ENCODE measurements at places on chromosomes 5 and 9.

DNA sequence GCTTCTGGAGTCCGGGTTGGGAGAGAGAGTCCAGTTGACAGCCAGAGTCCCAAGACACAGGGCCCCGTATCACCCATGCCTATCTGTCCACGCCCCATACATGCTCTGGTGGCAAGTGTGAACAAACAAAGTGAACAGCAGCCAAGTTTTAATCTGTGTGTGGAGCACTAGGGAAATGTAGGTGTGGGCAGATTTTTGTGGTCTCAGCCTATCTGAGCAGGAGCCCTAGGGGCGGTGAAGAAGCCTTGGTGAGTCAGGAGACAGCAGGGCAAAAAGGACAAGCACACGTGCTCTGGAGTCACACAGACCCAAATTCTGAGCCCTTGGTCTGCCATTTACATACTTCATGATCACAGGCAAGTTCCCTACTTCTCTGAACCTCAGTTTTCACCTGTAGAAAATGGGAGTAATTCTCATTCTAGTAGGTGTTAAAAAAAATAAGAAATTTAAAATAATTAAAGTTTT is 23.2 kb downstream of the EGR1 start:
- DNase-seq: no peak

DNA sequence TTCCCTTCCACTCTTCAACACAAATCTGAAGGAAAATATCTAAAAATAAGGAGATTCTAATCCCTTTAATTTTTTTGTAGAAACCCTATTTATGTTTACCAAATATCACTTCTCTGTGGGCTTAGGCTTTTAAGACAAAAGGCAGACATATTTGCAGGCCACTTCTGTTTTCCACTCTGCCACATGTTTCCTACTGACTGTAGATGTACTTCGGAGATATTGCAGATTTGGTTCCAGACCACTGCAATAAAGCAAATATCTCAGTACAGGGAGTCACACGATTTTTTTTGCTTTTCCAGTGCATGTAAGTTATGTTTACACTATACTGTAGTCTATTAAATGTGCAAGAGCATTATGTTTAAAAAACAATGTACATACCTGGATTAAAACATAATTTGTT is 219.0 kb downstream of the SREK1 start:
- no peak for DNase-seq

DNA sequence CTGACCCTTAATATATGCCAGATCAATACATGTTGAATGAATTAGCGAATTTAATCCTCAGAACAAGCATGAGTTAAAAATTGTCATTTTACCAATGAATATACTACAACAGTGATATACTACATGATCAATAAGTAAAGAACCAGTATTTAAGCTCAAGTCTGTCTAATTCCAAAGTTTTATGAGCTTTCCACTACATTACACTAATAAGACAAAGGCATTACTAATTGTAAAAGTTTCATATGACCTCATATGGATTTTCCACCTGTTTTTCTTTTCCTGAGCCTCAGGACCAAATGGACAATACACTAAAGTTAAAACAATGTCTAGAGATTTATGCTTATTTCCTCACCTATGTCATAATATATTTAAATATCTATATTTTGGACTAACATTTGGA is 80.8 kb downstream of the OXCT1 start:
- no peak for DNase-seq

- DNase-seq: no peak
Measured at GRCh38 chr5:158320934-158321333, 462.0 kb upstream of the CLINT1 start.

GRCh38 chr9:110908894-110909293 is 129.4 kb downstream of the LPAR1 start:
- no peak for DNase-seq
